Right renal cortex interstitium (tissue), 3 donors: ENCODE measurements at places on chromosomes 5 and 9. TPM values are rescaled to one million over a fixed set of nuclear protein-coding genes. Genes with fewer than 3 reads are reported as not detected.

RABEPK gene
- polyA plus RNA-seq, result 22.8 TPM

CCDC183 gene
- 2.9 TPM for polyA plus RNA-seq

WNT8A gene
- polyA plus RNA-seq, result not detected

SCAMP1 gene
- 63.7 TPM for polyA plus RNA-seq

KCNV2 gene
- 0.06 TPM for polyA plus RNA-seq

RNF208 gene
- polyA plus RNA-seq, result 5.1 TPM

SHB gene
- polyA plus RNA-seq, result 14.1 TPM

TRMT10B gene
- polyA plus RNA-seq, result 14.7 TPM

PDZD2 gene
- polyA plus RNA-seq, result 18.3 TPM

ANKRD20A1 gene
- polyA plus RNA-seq, result 3.7 TPM

ADRA1B gene
- polyA plus RNA-seq, result 2.3 TPM

CDH6 gene
- polyA plus RNA-seq, result 61.1 TPM

SLC6A3 gene
- 0.72 TPM for polyA plus RNA-seq

CCDC192 gene
- 0.95 TPM for polyA plus RNA-seq

CCDC152 gene
- polyA plus RNA-seq, result 15.4 TPM

IER5L gene
- 10.5 TPM for polyA plus RNA-seq

PAX5 gene
- 0.21 TPM for polyA plus RNA-seq

GADD45G gene
- 4.5 TPM for polyA plus RNA-seq

C1QTNF2 gene
- 0.90 TPM for polyA plus RNA-seq

GTF2H2 gene
- polyA plus RNA-seq, result 18.2 TPM

DRD1 gene
- not detected for polyA plus RNA-seq

GFI1B gene
- polyA plus RNA-seq, result 0.72 TPM

GIN1 gene
- polyA plus RNA-seq, result 13.7 TPM

SPATA31D4 gene
- not detected for polyA plus RNA-seq

BARHL1 gene
- not detected for polyA plus RNA-seq

SLC34A1 gene
- polyA plus RNA-seq, result 190 TPM

CARD6 gene
- 3.2 TPM for polyA plus RNA-seq

BTNL8 gene
- 0.44 TPM for polyA plus RNA-seq

GOLM1 gene
- 168 TPM for polyA plus RNA-seq

LCN15 gene
- not detected for polyA plus RNA-seq

TLN1 gene
- polyA plus RNA-seq, result 143 TPM

OR1Q1 gene
- not detected for polyA plus RNA-seq

GZMA gene
- 1.1 TPM for polyA plus RNA-seq

ABLIM3 gene
- 1.5 TPM for polyA plus RNA-seq

GABBR2 gene
- 6.0 TPM for polyA plus RNA-seq

C1QTNF3 gene
- polyA plus RNA-seq, result 53.3 TPM

MCIDAS gene
- polyA plus RNA-seq, result 0.83 TPM
